Smooth muscle cell of bladder (primary cell): ENCODE measurements at places on chromosomes 5 and 9. TPM values are rescaled to one million over a fixed set of nuclear protein-coding genes. Genes with fewer than 3 reads are reported as not detected.

Gene KIF24
- total RNA-seq: 0.43 and 0.55 TPM in 2 replicates

Gene PHF24
- total RNA-seq: under 0.01 TPM in 1 of 2 replicates, not detected in the other

Gene PDZD2
- 0.43 and 0.46 TPM in 2 replicates for total RNA-seq

Gene OR2K2
- not detected in 2 replicates for total RNA-seq

Gene CKMT2
- total RNA-seq: 4.1 and 17.4 TPM in 2 replicates

Gene FLT4
- under 0.01 and 0.37 TPM in 2 replicates for total RNA-seq

Gene PCDHB6
- total RNA-seq: under 0.01 and 0.09 TPM in 2 replicates

Gene STPG3
- not detected in 2 replicates for total RNA-seq

Gene ENTPD2
- total RNA-seq: not detected in 2 replicates

Gene PAEP
- not detected in 2 replicates for total RNA-seq

Gene CCNJL
- 0.14 and 0.18 TPM in 2 replicates for total RNA-seq

Gene HINT2
- 22.2 and 30.4 TPM in 2 replicates for total RNA-seq

Gene PCDHA3
- total RNA-seq: 0.14 and 0.28 TPM in 2 replicates

Gene KCNT1
- not detected in 2 replicates for total RNA-seq

Gene LHFPL2
- total RNA-seq: 71.0 and 104 TPM in 2 replicates

Gene CDKN2A
- 9.5 and 10.1 TPM in 2 replicates for total RNA-seq
